ENCODE measurements at places on chromosomes 5 and 9.
A peak's percentile ranks its signal among the peaks of the same experiment; 100 is the strongest.

DNA sequence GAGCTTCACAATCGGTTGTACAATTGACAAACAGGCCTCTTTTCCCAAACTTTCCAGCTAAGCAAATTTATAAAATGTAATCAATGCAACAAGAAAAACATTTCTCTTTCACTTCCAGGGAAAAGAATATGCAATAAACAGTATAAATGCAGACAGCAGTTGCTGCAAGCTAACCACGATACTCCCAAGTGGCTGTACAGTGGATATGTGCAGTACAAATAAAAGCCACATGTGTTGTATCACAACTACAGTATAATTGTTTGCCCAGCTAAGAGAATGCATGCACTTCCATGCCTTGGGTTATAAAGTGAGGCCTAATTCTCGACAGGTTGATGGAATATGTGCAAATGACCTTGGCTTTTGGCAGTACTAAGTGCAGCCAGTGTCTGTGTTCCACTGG, 16.7 kb upstream of the PDCL start:
- DNase-seq = no peak

DNA sequence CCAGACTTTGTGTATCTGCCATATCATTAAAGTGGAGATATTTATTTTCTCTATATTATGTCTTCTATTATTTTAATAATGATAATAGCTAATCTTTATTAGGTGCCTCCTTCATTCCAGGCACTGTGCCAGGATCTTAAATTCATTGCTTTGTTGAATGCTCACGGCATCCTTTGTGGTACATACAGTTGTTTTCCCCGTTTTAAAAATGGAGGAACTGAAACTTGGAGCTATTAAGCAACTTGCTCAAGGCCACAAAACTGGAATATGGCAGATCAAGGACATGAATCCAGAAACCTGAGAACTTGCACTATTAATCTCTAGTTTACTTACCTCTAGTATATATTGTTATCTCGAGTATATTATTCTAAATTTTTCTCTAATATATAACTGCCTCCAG, 41.5 kb upstream of the PPP3R2 start:
- no peak for DNase-seq

DNA sequence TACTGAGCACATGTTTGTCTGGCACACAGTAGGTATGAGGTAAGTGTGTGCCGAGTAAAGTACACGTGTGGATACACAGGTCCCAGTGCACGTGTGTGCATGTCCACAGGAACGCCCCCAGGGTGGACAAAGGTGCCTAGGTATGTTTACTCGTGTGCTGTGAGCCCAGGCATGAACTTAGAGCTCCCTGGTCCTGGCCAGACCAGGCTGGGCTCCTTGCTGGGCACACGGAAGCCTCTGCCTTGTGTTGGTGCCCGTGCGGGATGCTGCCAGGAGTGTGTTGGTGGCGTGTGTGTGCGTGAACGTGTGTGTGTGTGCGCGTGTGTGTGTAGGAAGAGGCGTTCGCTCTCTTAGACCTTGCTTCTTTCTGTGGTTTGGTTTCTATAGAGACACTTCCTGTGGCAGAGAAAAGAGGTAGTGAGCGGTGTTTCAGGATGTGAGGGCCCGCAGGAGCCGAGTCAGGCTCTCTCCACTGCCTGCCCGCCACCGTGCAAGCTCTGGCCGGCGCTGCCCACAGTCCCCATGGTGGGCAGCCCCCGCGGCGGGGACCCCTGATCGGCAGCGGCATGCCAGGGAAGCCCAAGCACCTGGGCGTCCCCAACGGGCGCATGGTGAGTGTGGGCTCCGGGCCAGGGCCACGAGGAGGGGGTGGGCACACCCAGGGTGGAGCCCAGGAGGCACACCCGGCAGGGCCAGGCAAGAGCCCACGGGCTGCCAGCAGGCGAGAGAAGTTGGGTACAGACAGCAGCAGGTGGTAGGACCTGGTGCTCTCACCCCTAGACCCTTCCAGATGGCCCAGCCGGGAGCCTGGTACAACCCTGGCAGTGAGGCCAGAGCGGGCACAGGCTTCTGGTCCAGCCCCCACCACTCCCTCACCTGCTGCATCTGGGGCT, at the start of gene RGS14:
Gene RGS14, plus strand, starts transcription at position 466 of the 893 bp plus-strand sequence. Its CDS starts 101 bp downstream, at position 567.
- peak; percentile 34 for DNase-seq

- DNase-seq = no peak
Measured at GRCh38 chr5:63820577-63820976, 141.7 kb downstream of the HTR1A start.

GRCh38 chr5:176633598-176633997, 3.1 kb downstream of the EIF4E1B start:
- no peak for DNase-seq

GRCh38 chr9:36966371-36967097, 67.5 kb downstream of the PAX5 start:
- no peak for DNase-seq

DNA sequence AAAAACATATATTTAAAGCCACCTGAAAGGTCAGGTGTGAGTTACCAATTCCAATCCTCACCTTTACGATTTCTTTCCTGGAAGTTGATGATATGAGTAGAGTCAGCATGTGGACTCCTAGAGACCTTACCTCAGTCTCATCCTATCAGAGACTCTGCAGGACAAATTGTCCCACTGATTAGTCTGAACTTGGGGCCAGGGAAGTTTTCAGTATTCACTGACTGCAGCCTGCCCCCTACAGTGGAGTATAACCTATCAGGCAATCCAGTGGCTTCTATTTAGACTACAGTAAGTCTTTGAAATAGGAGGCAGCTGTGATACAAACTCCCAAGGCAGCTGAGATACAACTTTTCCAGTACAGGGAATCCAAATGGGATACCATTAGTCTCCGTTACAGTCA, 449.4 kb upstream of the CDH10 start:
- DNase-seq = no peak

DNA sequence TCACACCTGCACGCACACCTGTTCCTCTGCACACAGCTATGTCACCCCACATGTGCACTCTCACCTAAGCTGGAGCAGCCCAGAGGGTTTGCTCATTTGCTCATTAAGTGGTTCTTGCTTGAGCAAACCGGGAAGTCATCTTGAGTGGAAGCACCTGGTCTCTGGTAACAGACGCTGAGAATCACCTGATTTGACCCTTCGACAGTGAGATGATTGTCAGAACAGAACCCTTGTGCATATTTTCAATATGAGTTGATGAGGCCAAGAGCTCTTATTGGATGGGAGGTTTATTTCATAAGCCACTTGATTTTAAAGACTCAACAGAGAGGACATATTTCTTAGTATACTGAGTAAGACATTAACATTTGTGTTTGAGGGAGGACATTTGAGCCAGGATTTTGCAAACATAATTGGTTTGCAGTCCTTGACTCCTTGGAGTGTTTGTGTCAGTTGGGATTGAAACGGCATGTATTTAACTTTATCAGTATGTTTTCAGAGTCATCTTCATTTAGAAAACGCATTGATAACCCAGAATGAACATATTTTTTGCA, 22.1 kb upstream of the LPCAT1 start:
- no peak for DNase-seq

DNA sequence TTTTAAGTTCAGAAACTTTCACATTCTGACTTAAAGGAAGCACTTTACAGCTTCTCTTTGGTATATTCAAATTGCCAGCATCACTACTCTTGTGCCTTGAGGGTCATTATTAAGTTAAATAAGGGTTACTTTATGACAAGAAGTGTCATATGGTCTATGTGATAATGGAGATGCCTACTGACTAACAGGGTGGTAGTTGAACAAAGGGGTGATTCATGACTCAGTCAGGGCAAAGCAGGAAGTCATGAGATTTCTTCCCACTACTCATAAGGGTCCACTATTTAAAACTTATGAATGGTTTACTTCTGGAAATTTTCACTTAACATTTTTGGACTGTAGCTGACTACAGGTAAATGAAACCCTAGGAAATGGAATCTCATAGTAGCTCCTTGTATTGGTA, 938.3 kb upstream of the PTPRD start:
- DNase-seq = no peak

- DNase-seq = peak; percentile 75
Measured at GRCh38 chr9:84397822-84398221, 57.3 kb upstream of the SLC28A3 start.

- no peak for DNase-seq
Measured at GRCh38 chr5:176201811-176202210, 36.4 kb upstream of the SIMC1 start.

DNA sequence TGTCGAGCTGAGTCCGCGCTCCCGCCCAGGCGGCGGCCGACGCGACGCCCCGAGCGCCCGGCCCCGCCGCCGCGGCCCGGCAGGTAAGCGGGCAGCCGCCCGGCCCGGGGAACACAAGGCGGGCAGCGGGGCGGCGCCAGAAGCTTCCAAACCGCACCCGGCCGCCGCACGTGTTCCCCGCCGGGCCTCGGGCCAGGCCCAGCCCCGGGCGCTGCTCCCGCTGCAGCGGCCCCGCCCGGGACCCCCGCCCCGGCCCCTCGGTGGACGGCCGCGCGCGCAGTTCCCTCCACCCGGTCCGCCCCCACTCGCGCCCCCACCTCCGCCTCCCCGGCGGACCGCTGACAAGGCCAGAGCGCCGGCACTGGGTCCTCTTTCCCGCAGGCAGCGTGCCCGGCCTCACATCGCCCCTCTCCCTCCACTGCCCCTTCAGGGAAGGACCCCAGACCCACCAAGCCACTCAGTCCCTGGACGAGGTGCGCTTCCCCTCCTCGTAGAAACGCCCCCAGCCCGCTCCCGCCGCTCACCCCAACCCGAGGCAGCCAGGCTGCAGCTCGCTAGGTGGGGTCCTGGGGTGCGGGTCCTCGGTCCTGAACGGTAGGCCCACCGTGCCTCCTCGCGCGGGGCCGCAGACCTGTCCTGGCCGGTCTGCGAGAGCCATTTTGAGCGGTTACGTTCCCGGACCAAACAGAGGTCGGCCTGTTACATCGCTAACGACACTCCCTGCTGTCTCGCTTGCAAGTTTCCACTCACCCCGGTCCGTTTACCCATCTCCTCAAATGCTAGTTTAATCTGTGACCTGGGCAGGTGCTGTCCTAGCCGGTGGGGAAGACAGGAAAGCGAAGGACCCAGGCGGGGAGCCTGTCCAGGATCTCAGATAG, 475 bp downstream of the WDR5 start:
- no peak for DNase-seq

- DNase-seq = peak; percentile 57
Measured at GRCh38 chr5:180868960-180869359, 7.9 kb upstream of the ZFP62 start.

DNA sequence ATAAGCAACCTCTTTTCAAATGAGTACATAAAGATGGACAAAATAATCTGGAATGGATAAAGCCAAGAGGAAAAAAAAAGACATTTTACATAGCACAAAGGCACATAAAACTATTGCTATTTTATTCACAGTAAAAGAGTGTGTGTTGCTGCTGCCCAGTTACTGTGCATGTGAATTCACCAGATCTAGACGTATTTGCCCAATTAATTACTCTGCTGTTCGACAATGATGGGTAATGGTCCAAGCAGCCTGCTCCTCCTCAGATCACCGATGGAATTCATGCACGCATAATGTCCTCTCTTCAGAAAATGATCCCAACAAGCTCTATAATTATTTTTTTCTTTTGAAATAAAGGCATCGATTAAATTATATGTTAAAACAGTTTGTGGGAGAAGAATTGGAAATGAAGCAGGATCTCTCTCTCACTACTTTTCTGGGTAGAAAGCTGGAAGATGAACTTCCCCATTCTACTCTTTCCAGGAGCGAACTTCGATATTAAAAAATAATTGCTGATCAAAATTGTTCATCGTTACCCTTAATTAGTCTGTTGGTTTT, 357.4 kb upstream of the CCNH start:
- no peak for DNase-seq

- peak; percentile 61 for DNase-seq
Measured at GRCh38 chr5:10704949-10705621, 55.9 kb downstream of the DAP start.

DNA sequence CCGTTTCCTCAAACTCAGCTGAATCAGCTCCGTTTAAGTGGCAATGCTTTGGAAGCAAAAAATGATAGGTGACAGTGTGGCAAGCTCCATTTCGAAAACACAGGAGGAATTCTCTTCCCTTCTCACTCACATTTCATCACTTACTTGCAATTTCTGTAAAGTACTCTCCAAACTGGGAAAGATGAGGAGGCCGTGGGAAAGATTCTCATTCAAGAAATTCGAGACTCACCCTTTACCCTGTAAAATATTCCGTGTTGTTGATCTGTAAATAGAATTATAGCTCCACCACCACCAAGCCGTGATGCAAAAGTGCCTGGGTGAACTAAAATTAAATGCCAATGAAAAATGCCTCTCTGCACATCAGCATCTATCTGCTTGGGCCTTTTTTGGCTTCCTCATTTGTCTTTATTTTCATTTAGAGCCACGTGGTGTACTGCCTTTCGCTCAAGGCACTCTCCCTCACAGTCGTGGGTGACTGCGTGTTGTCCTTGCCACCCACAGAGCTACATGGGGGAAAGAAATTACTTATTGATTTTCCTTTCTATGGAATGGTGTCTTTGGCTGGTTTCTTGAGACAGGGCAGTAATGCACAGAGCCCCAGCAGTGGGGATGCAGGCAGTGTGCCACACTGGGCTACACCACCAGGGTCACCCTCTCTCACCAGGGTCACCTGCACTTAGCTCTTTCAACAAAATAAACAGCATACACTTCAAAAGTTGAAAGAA, 289.3 kb upstream of the TAS2R1 start:
- no peak for DNase-seq

GRCh38 chr9:127754099-127755060, 19.3 kb upstream of the TOR2A start:
- DNase-seq = no peak

DNA sequence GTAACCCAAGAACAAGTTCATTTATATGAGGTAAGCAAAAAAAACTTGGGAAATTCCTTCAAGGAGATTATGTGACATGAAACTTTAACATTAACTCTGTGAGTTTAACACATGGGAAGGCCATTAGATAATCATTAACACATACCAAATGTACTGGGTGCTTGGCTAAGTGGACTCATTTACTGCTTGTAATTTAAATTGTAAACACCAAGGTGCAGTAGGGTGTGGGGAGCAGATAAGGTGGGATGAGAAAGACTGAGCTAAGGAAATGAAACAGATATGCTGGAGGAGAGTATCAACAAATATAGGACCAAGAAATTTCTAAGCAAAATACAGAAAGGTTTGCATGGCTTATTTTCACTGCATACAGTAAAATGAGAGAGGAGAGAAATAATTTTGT, 2384.8 kb upstream of the ACO1 start:
- no peak for DNase-seq

- peak; percentile 76 for DNase-seq
Measured at GRCh38 chr5:168076561-168076991, 214.9 kb upstream of the WWC1 start.

- no peak for DNase-seq
Measured at GRCh38 chr5:91030521-91031401, 352.4 kb downstream of the ARRDC3 start.

GRCh38 chr9:37784291-37784615, 611 bp downstream of the EXOSC3 start:
- no peak for DNase-seq

- DNase-seq = peak; percentile 95
Measured at GRCh38 chr9:136118320-136119060, at the start of gene TMEM250. TMEM250 (minus strand) TSS chr9:136118875; CDS start chr9:136116900, 1,975 bp downstream.

All from fibroblast of upper back skin (primary cell).